ENCODE measurements at places on chromosomes 1 and 21.

GRCh38 chr1:214513394-214513793 is 38.0 kb downstream of the PTPN14 start:
- DNase-seq, result no peak

GRCh38 chr1:110132682-110133081 is 17.6 kb upstream of the SLC6A17 start:
- DNase-seq, result no peak

- DNase-seq, result no peak
Measured at GRCh38 chr21:31777857-31778256, 45.9 kb upstream of the SCAF4 start.

GRCh38 chr21:41774467-41775148 is 7.8 kb upstream of the RIPK4 start:
- DNase-seq, result no peak

Measured in stimulated activated effector memory CD8-positive, alpha-beta T cell treated with anti-CD3 and anti-CD28 coated beads, Interleukin-12 subunit alpha, Interleukin-12 subunit beta, amount 100 ng/mL, for 72 hours (primary cell).